ENCODE measurements at places on chromosomes 5 and 9.

DNA sequence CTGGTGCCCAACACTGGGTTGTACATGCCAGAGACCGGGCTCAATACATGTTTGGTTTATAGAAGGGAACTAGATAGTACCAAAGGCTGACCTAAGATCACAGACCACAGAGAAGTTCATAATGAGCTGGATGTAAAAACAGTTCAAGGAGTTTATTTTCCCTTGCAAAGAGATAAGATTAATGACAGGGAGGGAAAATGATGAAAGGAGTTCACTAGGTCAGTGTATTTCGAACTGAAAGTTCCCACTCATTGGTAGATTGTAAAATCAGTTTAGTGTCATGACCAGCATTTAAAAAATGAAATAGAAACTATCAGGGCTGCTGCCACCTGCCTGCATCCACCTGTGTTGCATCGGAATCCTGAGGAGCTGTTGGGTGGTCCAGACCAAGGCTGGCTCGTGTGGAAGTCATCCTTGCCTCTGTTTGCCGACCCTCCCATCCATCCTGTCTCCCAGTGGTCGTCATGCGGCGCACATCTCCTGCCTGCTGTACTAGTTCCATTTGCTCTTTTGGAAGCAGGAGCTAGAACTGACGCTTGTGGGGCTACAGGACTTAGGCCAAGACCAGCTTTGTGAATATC lies 21.1 kb downstream of the TBC1D2 start:
- DNase-seq = no peak

- no peak for DNase-seq
Observed at GRCh38 chr5:41542183-41542582, 31.8 kb upstream of the PLCXD3 start.

GRCh38 chr9:92592537-92592936 lies 56.7 kb upstream of the ECM2 start:
- no peak for DNase-seq

GRCh38 chr5:178993955-178994579 lies 1.1 kb downstream of the GRM6 start:
- no peak for DNase-seq

DNA sequence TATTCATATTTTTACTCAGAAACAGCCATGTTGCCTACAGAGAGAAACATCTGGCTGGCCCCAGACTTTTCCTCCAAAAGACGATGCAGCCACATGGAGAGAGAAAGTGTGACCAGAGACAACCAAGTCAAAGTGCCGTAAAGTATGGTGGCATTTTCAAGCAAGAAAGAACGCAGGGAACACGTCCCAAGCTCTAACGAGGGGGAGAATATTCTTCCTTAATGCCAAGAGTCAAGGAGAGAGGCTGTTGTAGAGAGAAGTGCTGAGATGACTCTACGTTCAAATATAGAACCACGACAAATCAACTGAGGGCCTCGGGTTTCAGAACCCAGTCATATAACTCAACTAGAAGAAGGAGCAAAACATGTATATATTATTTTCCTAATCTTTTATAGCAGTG lies 55.9 kb downstream of the FNBP1 start:
- DNase-seq = no peak

GRCh38 chr5:145479271-145479670 lies 355.9 kb downstream of the PRELID2 start:
- peak; percentile 48 for DNase-seq

GRCh38 chr9:81266086-81266485 lies 423.3 kb downstream of the TLE1 start:
- peak; percentile 76 for DNase-seq

DNA sequence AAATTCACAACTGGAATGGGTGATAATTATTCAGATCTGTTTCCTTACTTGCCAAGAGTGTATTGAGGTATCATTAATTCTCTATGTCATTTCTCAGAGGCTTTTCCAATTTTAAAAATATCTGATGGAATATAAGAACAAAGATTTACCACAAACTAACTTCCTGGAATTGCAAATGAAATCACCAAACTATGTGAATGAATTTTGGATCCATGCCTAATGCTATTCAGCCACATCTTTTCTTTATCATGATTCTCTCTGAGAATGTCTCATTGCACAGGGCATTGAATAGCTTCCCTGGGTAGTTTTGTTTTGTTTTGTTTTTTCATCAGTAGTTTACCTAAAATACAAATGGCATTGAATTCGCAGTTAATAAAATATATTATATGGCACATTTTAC lies 146.9 kb upstream of the FBN2 start:
- peak; percentile 61 for DNase-seq

DNA sequence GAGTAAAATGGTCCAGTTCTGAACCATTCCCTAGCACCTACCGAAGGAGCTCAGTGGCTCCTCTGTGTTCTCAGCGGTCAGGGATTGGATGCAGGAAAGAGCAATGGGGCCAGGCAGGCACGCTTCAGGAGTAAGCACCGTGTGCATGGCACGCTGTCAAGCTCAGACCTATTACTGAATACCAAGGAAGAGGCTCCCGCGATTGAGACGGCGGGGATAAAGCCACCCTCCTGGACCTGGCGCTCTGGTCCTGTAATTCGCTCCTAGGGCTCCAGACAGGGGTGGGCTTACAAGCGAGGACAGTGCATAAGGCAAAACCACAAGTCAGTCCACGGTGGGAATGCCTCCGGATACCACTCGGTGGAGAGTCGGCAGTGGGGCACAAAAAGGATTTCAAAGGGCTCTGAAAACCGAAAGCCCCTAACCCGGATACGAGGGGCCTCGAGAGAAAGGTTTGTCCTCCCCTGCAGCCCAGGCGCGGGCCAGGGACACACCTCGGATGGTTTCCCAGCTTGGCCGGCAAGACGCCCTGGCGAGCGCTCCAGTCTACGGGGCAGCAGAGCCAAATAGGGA lies 988 bp downstream of the OXCT1 start:
- peak; percentile 35 for DNase-seq

DNA sequence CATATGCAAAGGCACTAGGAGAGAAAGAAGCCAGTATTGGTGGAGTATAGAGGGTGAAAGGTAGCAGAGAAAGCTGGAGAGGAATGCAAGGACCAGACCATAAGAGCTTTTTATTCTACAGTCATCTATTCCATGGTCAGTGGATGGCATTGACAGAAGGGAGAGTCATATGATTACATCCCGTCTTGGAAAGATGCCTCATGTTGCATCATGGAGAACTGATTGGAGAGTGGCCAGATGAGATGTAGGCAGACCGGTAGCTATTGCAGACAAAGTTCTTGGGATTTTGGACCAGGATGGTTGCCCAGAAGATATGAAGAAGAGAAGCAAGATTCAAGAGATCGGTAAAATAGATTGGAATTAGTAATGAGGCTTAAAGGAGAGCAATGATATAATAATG lies 260.7 kb downstream of the CHSY3 start:
- peak; percentile 27 for DNase-seq

DNA sequence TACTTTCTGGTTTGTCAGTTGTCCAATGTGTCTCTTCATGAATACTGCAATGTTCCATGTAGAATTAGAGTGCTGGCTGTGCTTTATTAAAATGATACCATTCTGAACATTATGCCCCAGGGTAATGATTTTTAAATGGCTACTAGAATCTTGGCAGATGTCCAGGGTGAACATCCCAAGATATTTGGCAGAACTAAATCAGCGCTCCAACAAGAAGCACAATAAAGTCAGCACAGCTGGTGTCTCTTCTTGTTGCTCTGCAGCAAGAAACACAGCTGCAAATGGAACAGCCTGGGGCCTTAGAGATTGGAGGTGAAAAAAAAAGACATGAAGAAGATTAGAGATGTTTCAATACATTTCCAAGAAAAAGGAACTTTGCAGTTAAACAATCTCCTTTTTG lies 248.3 kb downstream of the CDH18 start:
- DNase-seq = no peak

GRCh38 chr5:56732121-56732520 lies 83.2 kb upstream of the MAP3K1 start:
- DNase-seq = no peak

- DNase-seq = peak; percentile 6
Observed at GRCh38 chr9:29039258-29039657, 1466.0 kb upstream of the C9orf72 start.

DNA sequence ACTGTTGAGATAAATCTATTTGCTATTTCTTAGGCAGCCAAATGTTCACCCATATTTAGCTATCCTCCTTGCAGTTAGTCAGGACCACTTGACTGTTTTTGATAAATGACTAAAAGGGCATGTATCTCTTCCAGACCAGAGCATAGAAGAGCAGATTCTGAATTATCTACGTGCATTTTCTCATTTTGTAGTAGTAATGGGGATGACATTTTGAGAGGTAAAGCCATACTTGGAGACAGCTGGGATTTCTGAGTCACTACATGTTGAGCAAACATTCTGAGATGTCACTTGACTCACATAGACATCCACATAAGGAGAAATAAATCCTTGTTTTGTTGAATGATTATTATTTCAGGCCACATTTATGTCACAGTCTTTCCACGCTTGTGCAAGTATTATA lies 297.6 kb downstream of the CDH10 start:
- DNase-seq = no peak

DNA sequence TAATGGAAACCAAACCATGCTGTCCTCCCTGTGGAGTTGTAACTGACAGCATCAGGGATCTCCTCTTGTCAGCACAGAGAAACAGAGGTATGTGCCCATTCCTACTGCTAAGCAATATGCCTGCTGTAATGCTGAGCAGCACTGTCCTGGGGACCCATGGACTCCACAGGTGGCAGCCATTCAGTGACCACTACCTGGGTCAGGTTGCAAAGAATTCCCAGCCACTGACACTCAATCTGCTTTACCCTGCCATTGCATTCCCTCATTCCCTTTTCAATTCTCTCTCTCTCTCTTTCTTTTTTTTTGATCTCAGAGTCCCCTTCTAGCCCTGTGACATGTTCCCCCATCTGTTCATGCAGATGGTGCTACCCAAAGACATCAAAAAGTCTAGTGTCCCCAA lies 104.1 kb downstream of the GABRB2 start:
- DNase-seq = no peak

GRCh38 chr9:97536480-97536879 lies 35.0 kb downstream of the TMOD1 start:
- DNase-seq = no peak

- DNase-seq = no peak
Observed at GRCh38 chr5:19751326-19751725, 236.7 kb downstream of the CDH18 start.

DNA sequence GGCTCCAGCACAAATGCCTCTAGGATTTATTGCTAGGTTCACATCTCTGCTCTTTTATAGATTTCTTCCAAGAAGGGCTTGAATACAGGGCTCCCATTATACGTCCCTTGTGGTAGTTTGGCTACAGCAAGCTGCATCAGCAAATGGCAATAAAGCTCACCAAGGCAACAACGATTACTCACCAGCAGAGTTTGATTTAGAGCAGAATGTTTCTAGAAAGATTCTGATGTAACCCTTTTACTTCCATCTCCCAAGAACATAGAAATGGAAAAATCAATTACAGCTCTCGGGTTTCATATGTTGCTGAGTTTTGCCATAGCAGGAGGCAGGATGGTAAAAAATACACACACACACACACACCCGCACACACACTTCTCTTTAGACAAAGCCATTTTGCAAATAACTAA lies 124.2 kb upstream of the TNPO1 start:
- DNase-seq = no peak
